RWPE2 (cell line): ENCODE measurements at places on chromosomes 13 and 19.

GRCh38 chr13:49527123-49527522, 31.4 kb downstream of the PHF11 start:
- no peak for DNase-seq

- no peak for DNase-seq
These were observed 2.8 kb downstream of the GRIN2D start for GRCh38 chr19:48396016-48396823.

GRCh38 chr19:8321067-8321985, at the start of the genes NDUFA7 and RPS28:
TSS of gene NDUFA7 (minus strand) at chr19:8321375. CDS start at chr19:8321358, 17 bp downstream.
TSS of gene RPS28 (plus strand) at chr19:8321496. CDS start at chr19:8321531, 35 bp downstream.
- DNase-seq, result peak; percentile 88

DNA sequence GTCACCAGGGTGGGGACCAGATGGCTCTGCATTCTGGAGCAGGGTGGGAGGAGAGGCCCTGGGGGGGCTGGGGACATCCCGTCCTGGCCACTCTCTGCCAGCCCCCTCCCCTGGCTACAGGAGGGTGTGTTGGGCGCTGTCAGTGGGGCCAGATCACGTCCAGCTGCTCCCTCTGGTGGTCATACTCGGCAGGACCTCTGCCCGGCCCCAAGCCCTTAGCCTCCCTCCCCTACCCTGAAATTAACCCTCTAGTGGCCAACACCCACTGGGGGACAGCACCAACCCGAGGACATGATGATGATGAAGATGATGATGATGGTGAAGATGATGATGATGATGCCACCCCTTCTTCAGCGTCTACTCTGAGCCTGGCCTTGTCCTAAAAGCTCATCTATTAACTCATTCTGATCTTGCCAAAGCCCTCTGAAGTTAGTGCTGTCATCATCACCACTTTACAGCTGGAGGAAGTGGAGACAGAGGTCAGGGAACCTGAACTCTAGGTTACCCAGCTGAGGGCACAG, 590 bp upstream of the LGI4 start:
- no peak for DNase-seq

DNA sequence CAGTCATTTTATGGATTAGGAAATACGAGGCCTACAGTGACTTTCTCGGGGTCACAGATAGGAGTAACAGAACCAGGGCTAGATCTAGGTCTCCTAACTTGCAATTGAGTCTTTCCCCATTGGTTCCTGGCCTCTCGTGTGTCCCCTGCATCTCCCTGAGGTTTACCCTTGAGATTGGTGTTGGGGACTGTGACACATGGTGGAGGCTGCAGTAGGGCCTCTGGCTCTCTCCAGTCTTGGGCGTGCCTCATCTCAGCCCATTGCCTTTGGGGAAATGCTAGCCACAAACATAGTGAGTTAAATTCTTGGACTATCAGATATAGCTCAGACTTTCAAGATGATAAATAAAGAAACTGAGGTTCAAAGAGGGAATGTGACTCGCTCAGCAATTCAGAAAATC, 212.1 kb downstream of the KCNRG start:
- DNase-seq, result no peak

DNA sequence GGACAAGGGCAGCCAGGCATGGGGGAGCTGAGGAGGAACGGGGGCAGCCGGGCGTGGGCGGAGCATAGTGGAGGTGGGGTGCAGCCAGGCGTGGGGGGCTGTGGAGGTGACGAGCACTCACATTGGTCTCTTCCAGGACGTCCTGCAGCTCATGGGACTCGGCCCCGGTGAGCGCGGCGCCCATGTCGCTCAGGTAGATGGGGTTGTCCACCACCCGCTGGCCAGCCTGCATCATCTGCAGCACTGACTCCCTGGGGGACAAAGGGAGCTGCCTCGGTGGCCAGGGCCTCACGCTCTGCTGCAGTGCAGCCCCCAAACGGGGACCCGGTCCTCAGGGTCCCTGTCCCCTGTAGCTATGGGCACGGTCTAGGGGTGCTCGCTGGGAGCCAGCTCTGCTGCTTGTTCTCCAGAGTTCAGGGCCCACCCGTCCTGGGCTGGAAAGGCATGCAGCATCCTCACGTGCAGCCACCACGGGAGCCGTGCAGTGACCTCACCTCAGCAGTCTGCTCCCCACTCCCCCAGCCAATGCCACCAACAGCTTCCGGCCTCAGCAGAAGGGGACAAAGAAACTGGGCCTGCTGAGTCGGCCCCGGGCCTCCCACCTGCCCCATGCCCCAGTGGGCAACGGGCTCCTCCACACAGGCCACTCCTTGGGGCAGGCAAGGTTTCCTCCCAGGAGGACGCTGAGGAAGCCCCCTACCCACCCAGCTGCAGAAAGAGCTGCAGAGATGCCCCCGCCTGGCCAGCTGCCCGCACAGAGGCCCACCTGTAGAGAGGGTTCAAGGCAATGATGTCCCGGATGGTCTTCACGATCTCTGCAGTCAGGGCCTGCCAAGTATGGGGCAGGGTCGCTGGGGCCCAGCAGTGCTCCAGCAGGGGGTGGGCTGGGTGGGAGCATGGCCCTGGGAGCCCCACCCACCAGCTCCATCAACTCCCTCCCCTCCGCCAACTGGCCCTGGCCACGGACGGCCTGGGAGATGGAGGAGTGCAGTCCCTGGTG, 12.1 kb downstream of the LONP1 start:
- DNase-seq, result no peak

DNA sequence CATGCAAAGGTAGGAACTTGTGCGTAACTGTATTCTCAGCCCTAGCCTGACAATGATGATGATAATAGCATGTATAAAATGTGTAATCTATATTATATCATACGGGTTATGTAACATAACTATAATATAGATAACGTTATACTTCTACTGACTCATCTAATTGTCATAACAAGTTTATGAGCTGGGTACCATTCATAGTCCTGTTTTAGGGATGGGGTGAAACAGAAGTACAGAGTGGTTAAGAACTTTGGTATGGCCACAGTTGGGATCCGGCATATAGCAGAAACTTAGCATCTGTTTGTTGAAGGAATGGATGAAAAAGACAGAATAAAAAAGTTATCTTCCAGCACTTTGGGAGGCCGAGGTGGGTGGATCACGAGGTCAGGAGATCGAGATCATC, 5.2 kb downstream of the CTU1 start:
- DNase-seq, result no peak

- no peak for DNase-seq
These were observed 2.7 kb downstream of the PLAUR start for GRCh38 chr19:43667126-43667875.

- DNase-seq, result no peak
These were observed 7.3 kb downstream of the EPSTI1 start for GRCh38 chr13:42984691-42985090.

GRCh38 chr19:6925801-6926751, 38.7 kb downstream of the ADGRE1 start:
- DNase-seq, result no peak

GRCh38 chr13:46644816-46645215, 91.8 kb downstream of the LRCH1 start:
- DNase-seq, result no peak

DNA sequence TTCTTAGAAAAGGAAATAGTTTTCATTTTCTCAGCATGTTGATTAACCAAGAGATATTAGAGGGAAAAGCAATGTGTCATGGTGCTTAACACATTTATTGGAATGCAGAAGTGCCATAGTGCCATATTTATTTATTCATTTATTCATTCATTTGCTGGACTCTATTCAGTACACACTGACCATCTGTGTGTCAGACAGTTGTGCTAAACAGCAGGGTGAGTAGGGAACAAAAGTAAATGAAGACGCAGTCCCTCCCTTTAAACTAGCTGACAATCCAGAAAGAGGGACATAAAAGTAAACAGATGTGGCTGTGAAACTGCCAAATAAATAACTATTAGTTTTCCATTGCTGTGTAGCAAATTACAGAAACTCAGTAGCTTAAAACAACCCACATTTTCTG, 323.7 kb downstream of the MTUS2 start:
- no peak for DNase-seq

DNA sequence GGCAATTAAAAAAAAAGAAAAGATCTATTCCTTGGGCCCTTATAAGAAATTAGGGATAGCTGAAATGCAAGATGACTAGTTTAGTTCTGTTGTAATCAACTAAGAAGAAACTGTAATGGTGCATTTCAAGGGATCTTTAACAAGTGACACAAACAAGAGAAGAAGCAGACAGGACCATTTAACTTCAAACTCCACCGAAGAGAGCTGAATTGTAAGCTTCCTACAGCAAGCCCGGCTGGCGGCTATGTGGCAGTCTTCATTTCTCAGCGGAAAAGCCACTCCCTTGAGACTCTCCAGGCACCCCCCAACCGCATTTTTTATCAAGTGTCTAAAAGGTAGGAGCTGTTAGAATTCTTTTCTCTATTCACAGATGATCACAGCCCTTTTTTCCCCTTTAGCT, 305.2 kb upstream of the ZNF507 start:
- DNase-seq, result no peak

DNA sequence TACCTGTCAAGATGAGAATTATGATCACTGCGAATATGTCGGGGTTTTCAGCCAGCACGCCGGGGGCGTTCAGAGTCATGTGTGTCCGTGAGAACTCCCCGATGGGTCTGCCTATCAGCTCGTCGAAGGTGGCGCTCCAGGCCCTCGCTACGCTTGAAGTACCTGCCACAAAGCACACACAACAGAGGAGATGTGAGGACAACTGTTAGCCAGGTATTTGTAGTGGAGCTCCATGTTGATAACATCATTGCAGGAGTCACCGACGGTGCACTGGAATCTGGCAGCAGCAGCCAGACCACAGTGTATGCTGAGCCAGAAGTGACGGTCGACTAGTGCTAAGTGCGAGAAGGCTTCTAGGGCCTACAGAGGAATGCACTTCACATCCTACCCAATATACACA, 62.7 kb downstream of the SLC7A1 start:
- no peak for DNase-seq

DNA sequence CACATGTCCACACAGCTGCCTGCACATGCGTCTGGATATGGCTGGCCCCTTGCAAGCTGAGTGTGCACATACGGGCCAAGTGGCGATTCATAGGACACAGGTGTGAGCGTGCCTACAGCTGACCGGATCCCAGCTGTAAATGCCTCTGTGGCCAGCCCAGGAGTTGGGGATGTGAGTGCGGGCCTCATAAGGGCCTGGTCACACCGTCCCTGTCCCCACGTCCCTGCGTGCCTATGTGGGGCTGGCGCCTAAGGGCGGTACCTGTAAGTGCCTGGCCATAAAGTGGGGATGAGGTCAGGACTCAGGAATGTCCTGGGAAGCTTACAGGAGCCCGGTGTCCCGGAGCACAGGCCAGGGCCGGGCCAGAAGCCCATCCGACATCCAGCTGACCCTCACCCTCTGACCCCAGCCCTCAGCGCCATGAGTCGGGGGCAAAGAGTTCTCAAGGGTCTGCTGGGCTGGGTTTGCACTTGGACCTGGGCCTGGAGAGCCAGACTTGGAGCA, 1.3 kb upstream of the ARHGAP45 start:
- no peak for DNase-seq

DNA sequence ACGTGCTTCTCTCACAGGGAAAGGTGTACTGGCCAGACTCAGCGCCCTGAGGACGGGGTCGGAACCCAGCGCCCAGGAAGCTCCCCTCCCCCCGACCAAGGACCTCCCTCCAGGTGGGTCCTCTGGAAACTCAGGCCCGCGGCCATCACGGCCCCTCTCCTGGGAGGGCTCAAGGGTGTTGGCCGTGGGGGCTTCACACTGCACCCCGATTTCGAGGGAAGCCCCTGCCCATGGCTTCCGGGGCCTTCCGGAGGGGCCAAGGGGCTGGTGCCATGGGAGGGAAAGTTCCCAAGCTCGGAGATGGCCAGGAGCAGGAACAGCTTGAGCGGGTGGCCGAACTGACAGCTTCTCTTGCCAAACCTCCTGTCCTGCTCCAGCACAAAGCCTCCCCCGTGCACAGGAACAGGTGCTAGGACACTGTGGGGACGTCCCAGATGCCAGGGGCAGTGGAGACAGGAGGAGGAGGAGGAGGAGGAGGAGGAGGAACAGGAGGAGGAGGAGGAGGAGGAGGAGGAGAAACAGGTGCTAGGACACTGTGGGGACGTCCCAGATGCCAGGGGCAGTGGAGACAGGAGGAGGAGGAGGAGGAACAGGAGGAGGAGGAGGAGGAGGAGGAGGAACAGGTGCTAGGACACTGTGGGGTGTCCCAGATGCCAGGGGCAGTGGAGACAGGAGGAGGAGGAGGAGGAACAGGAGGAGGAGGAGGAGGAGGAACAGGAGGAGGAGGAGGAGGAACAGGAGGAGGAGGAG, 10.0 kb downstream of the SBNO2 start:
- no peak for DNase-seq

- DNase-seq, result peak; percentile 97
These were observed 3.5 kb downstream of the ANGPTL4 start for GRCh38 chr19:8367327-8368001.

DNA sequence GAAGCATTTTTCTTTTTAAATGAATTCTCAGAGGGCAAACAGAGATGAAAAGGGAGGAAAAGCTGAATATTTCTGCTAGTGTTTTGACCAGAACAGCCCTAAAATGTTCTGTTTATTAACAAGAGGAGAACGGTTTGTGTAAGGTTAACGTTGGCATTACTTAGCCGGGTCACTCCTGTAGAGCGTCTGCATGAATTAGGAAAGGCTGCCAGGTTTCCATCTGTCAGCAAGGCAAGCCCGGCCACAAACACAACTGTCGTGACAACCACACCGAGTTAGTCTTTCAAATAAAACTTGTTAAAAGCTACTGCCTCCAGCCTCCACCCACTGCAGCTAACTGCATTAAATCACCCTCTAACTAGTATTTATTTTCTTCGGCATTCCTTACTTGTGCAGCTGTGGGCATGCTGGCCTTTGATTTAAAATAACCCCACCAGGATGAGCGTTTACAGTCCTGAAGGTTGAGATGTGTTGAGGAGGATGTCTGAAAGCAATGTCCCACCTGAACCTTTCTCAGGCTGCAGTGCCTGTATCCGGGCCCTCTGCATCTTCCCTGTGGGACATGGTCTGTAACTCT, 527.9 kb downstream of the FGF9 start:
- DNase-seq, result no peak

DNA sequence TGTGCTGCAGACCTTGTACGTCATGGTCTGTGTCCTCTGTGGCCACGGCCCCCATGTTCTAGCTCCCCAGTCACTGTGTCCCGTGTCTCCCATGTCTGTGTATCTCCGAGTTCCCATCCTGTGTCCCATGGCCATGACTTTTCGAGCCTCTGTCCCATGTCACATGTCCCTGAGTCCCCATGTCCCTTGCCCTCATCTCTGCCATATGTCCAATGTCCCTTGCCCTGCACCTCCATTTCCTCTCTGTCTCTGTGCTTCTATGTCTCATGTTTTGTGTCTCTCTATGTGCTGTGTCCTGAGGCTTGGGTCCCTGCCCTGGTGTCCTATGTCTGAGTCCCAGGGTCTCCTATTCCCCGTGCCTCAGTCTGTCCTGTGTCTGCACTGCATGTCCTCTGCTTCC, 2.0 kb downstream of the ATP4A start:
- DNase-seq, result peak; percentile 11
